Hematopoietic multipotent progenitor cell (in vitro differentiated cells): ENCODE measurements at places on chromosomes 3 and 15.

- no peak for DNase-seq
These were observed 95.6 kb upstream of the TJP1 start for GRCh38 chr15:29917600-29918597.

DNA sequence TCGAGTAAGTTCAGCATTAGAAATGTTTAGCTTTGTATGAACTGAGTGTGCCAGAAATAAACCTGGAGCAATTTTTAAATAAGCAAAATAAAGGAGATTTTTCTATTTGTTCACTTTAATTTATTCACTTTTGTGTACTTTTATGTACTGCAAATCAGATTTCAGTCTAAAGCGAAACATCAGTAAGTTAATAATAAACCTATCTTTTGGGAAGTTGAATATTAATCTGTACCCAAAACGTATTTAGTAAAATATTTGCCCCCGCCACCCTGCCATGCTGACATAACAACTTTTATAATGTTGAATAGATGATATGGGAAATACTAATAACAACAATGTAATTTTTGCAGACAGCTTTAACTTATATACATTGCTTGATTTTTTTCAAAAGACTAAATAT is 230.0 kb downstream of the CDIN1 start:
- DNase-seq = no peak

- DNase-seq = no peak
These were observed 25.1 kb downstream of the CNTN6 start for GRCh38 chr3:1117843-1118473.

DNA sequence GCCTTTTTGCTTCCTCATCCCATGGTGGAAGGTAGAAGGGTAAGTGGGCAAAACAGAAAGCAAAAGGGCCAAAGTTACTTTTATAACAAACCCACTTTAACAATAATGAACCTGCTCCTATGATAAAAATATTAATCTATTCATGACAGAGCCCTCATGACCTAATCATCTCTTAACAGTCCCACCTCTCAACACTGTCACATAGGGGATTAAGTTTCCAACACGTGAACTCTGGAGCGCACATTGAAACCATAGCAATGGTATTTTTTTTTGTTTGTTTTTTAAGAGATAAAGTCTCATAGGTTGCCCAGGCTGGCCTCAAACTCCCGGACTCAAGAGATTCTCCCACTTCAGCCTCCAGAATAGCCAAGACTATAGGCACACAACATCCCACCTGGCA is 30.7 kb downstream of the KATNBL1 start:
- DNase-seq = no peak

DNA sequence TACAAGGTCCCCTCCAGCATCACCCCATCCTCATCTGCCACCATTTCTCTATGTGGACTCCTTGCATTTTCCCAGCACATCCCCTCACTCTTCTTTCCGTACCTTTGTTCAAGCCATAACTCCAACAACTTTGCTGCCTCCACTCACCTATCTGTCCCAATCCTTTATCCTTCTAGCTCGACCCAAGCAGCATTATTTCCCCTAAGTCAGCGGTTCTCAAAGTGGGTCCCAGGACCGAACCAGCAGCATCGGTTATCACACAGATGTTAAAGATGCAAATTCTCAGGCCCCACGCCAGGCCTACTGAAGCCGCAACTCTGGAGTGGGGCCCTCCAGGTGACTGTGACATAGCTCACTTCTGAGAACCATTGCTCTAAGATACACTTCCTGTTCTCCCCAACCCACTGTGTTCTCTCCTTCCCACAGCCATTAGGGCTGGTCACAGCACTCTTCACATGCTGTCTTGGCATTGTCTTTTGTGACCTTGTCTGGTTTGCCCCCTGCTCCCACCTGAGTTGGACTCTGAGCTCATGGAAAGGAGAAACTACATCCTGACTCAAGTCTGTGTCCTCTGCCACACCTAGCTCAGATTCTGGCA is 56.2 kb downstream of the AAGAB start:
- DNase-seq = no peak

DNA sequence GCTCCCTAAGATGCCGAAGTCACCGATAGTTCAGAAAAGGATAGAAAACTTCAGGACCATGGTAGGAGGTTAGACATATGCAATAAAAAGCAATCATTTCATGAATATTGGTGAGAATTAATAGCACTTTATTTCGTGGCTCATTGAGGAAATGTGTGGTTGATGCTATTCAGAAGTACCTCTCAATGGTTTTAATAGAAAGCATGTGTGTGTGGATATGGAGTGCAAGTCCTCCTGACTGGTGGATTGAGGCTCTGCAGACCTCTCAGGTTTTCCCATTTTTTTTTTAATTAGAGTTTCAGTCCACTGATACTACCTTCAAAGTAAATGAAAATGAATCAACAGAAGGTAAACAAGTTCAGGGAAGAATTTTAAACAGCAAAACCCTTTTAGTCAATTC is 384.3 kb upstream of the RARB start:
- DNase-seq = no peak

GRCh38 chr15:74414603-74415338 is 19.0 kb downstream of the SEMA7A start:
- DNase-seq = no peak
